CMK (cell line): ENCODE measurements at places on chromosomes 2 and 18.
A peak's percentile ranks its signal among the peaks of the same experiment; 100 is the strongest.

DNA sequence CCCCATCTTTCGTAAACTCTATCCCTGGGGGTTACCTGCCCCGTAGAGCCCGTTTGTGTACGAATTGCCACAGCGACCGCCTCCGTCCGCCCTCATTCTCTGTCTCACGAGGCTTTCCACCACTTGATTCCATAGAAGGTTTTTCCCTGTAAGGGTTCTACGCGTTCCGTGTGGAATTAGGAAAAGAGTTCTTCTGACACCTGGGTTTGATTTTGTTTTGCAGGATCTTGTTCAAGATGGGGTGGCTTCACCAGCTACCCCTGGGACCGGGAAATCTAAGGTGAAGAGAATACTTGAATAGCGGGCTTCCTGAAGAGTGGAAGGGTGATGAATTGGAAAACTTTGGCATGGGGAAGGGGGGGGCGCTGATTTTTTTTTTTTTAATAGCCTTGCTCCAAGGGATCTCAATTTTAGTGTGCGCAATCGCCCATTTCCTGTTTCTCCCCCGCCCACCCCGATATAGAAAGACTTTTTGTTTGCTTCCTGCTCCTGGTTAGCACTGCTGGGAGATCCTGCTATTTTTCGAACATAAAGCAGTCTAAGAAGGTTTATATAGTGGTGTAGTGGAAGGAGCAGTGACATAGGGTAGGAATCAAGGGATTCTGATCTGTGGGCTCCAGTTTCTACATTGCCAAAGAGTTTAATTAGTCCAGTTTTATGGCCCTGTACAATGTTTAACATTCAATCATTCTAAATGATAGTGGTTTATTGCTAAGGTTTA is 564 bp downstream of the GCC2 start:
- no peak for DNase-seq

DNA sequence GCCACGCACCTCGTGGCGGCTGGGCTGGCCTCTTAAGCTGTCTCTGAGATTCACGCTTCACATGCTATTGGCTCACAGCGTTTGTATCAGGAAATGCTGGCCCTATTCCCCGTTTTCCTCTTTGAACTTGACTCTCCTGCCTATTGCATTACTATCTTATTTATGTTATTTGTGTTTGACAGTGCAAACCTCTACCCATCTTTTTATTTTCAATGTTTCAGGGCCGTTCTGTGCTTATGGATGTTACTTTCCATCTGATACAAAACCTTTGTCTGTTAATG is 149.9 kb upstream of the TWIST2 start:
- no peak for DNase-seq

DNA sequence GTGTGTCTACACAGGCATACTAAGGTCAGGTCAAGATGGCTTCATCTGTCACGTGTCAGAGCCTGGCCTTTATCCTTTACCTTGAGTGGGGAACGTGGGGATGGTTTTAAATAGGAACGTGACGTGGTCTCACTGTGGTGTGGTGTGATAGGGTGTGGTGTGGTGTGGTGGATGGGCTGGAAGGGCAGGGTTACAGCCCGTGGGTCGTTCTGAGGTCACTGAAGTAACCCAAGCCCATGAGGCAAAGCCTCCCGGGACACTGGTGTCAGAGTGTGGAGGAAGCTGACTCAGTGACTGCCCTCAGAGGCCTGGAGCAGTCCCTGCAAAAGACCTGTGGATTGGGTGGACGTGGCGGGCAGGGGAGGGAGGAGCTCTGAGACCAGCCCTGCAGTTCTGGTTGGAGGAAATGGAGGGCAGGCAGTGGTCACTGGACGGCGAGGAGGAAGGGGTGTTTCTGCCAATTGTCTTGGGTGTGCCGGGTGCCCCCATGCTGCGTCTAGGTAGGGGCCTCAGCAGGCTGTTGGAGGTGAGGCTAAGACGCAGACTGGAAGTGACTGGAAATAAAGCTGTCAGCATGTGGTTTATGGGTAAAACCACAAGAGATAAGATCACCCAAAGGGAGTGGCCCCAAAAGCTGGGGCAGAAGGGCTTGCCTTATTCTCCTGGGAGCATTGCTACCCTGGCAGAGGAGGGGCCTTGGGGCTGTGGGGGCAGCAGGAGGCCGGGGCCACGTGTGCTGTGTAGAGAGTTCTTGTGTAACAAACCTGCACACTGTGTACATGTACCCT is 84.8 kb downstream of the SH3RF3 start:
- DNase-seq, result peak; percentile 47

DNA sequence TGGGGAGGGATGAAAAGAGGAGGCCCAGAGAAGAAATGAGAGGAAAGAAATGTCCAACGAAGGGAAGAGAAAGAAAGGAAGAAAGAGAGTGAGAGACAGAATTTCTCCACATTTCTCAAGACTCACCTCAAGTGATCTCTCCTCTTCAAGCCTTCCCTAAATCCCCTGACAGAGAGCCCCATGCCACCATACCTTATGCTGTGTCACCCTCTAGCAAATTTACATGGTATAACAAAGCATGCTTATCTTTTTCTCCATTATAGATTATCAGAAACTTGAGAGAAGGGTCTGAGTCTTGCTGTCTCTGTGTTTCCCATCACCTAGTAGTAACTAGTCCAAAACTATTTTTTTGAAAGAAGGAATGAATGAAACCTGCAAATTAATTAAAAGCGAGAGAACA is 1208.4 kb downstream of the DPP10 start:
- DNase-seq, result no peak

DNA sequence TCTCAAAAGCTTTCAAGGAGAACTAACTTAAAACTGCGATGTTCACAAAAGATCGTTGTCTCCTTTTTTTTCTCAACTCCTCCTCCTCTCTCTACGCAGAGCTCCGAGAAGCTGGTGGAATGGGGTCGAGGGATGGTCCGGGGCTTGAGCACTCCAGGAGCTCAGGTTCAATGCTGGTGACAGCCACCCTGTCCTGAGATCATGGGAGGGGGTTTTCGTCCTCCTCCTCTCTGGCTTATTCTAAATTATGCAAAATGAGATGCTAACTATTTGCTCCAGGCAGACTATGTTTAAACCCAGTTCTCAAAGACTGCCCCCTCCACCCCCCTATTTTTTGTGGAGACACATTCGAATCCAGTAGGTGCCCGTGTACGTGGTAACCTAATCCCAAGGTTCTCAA is 11.8 kb downstream of the TSHZ1 start:
- no peak for DNase-seq

DNA sequence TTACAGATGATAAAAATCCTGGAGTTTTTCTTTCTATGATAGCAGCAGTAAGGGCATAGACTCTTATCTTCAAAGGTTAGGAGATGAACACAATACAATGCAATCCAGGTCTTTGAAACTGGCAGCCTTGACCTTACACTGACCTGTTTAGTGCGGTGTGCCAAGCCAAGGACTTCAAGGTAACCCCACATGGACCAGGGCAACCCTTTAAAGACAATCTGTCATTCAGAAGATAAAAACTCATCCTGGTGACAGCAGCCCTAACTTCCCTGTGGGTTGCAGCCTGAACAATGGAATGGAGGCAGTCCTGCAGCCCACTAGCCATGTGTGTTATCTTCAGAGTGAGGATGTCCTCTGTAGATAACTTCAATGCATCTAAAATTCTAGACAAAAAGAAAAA is 78.1 kb downstream of the RTTN start:
- no peak for DNase-seq

GRCh38 chr2:212904646-212905045 is 246.8 kb downstream of the IKZF2 start:
- DNase-seq, result no peak

GRCh38 chr2:126645211-126645618 is 10.7 kb upstream of the GYPC start:
- DNase-seq, result peak; percentile 75

- no peak for DNase-seq
These were observed 14.4 kb upstream of the RAB17 start for GRCh38 chr2:237604960-237605359.

GRCh38 chr2:109452318-109453305 is 161.2 kb downstream of the SEPTIN10 start:
- DNase-seq, result no peak

DNA sequence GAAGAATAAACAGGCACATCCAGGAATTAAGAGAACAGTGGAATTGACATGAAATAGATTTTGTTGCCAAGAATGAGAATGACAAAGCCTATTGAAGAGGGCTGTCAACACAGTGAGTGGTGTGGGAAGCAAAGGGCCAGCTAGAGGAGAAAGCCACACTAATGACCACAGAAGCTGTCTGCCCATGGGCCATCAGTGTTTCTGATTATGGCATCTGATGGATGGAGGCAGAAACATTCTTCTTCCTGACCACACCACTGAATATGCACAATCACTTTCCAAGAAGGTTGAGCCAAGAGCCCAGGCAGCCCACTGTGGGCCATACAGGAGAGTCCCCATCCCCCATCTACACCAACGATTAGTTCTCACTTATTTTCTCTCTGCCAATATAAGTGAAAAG is 146.0 kb upstream of the SH3BP4 start:
- DNase-seq, result no peak

DNA sequence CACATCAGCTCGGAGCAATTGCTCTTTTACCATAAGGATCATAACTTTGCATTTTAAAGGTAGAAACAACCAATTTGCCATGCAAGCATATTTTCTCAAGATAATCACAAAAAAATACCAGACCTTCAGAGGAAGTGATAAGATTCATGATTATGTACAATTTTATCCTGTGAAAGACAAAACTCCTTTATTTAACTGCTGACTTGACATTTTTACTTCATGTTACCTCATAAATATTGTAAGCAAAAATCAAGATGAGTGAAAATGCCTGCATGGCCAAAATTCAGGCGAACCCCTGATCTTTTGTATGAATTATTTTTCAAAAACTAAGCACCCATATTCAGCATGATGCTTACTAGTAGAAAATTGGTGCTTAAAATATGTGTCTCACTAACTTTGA is 246.4 kb downstream of the CD226 start:
- no peak for DNase-seq

GRCh38 chr2:144143294-144144151 is 376.4 kb downstream of the ZEB2 start:
- DNase-seq, result no peak

DNA sequence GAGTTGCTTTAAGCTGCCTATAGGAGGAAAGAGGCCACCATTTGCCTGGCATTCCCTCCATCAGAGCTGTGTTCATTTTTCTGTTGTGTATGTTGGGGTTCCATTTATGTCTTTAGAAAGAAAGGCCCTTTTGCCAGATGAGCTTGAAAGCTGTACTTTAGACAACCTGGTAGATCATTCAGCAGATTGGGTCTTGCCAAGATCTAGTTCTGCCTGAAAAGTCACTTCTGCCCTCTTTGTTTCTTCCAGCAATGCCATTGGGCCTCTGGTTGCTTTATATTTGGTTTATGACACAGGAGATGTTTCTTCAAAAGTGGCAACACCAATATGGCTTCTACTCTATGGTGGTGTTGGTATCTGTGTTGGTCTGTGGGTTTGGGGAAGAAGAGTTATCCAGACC is 14.4 kb downstream of the SLC20A1 start:
- no peak for DNase-seq

GRCh38 chr2:60528281-60529020 is 25.0 kb downstream of the BCL11A start:
- DNase-seq, result no peak

DNA sequence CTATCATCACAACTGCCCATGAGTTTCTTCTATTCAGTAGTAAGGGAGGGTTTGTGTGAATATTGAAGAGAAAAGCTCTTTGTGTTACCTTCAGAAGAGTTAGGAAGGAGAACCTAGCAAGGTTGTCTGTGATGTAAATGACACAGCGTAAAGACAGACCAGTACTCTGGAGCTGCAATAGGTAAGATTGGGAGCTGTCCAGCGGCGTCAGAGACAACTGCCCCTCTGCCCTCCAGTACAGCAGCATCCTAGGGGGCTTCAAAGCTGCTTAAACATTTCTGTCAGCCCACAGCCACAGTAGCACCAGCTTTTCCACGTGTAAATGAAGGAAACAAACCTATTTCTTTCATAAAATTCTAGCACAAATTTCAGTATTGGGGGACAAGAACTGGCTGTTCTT is 34.5 kb downstream of the NYAP2 start:
- no peak for DNase-seq

- no peak for DNase-seq
These were observed 1.9 kb downstream of the HS6ST1 start for GRCh38 chr2:128316777-128317180.

- no peak for DNase-seq
These were observed 2.4 kb downstream of the TEKT4 start for GRCh38 chr2:94873362-94874276.

DNA sequence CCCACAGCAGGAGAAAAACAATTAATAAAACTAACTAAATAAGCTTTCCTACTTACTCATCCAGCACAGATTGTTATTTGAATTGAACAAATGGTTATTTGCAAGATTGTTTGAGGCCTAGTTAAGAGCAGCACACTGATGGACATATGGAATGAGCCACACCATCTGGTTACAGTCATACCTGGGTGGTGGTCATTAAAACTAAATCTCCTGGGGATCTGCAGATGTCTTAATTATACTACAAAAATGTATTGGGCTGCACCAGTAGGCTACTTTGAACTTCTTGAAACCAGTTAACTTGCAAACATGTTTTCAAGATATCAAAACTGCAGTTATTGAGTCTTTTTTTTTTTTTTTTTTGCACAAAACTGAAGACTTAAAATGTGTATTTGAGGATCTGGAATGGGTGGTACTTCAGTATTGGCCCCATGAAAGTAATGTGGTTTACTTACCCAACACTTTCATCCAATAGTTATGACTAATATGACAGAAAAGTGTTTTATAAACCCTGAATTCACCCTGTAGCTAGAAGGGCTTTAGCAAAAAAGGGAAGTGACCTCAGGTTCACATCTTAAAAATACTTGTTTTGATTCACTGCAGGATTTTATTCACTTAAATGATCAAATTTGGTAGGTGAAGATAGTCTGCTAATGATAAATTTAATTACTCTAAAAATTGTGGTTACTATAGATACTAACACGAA is 10.8 kb downstream of the AGFG1 start:
- no peak for DNase-seq

- DNase-seq, result no peak
These were observed 69.0 kb upstream of the OTOS start for GRCh38 chr2:240209493-240209892.

DNA sequence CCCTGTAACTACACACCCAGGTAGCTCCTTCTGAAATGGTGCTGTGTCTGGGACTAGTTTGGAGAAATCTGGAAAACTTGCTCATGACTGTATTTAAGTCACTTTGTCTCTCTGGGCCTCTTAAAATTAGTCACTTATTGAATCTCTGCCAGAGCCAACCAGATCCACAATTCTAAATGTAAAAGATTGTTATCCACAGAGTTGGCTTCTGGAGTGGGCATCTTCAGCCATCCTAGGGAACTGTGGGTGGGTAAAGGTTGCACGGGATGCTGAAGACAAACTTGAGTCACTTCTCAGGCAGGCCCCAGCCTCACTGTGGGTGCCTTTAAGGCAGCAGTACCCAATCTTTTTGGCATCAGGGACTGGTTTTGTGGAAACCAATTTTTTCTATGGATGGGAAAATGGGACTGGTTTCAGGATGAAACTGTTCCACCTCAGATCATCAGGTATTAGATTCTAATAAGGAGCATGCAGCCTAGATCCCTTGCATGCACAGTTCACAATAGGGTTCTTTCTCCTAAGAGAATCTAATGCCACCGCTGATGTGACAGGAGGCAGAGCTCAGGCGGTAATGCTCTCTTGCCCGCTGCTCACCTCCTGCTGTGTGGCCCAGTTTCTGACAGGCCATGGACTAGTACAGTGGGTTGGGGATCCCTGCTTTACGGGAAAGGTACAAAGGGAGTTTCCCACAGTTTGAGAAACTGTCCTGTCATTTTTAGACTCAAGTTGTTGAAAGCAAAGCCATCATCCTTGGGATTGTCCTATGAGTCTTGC is 98.3 kb upstream of the SPRED2 start:
- DNase-seq, result no peak

GRCh38 chr2:223222397-223222796 is 170.4 kb downstream of the KCNE4 start:
- DNase-seq, result no peak
